Astrocyte of the spinal cord (primary cell): ENCODE measurements at places on chromosomes 12 and 14.

- no peak for DNase-seq
Measured at GRCh38 chr14:31232081-31232480, 24.5 kb upstream of the HECTD1 start.

DNA sequence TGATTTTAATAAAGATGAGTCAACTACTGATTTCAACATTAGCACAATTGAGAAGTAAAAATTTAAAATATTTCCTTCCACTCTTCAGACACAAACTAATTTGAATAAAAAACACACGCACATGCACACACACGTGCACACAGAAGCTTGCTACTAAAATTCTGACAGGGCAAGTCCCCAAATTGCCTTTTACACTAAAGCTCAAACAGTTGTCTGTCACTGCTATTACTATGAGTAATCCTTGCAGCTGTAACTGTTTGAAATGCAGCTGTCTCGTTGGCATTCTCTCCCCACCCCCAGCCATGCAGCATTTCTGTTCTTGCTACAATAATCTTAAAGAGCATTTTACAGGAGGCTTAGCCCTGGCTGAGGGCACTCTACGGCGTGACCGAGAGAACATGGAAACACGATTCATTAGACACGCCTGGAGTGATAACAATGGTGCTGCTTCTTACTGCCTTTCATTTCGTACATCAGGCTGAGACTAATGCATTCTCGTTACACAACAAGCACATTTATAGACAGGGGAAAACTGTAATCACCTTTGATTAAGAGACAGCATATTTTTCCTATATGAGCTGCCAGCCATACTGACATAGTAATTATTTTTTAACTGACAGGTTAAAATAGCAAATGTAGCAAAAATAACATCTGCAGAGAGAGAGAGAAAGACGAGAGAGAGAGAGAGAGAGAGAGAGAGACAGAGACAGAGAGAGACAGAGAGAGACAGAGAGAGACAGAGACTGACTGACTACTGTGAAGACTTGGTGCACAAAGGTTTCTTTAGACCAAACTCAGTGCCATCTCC, 153.8 kb downstream of the MED13L start:
- DNase-seq = peak; percentile 65

DNA sequence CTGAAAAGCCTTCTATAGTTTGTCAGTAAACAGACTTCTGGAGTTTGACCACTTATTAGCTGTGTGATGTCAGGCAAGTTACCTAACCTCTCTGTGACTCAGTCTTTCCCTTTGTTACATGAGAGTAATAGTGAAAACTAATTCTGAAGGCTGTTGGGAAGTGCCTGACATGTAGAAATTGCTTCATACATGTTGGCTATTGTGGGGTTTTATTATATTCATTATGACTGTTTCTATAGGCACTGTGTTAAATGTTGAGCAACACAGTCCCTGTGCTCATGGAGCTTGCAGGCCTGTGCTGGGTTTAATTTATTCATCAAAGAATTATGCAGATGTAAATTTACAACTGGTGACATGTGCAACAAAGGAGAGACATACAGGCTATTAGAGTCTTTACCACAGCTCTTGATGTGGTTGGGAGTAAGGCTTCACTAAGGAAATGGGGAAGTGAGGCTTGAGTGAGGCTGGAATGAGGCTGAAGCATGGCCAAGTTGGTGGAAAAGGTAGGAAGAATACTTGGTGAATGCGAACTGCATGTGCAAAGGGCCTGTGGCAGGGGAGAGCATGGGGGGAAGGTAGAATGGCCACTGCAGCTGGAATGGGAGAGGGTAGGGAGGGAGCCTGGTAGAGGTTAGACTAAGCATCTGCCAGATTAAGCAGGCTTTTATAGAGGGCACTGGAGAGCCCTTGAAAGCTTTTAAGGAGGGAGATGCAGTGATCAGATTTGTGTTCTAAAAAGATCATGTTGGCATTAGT, 236.4 kb upstream of the CRY1 start:
- DNase-seq = peak; percentile 51

GRCh38 chr12:63918800-63919300, 74.3 kb downstream of the SRGAP1 start:
- DNase-seq = peak; percentile 91

DNA sequence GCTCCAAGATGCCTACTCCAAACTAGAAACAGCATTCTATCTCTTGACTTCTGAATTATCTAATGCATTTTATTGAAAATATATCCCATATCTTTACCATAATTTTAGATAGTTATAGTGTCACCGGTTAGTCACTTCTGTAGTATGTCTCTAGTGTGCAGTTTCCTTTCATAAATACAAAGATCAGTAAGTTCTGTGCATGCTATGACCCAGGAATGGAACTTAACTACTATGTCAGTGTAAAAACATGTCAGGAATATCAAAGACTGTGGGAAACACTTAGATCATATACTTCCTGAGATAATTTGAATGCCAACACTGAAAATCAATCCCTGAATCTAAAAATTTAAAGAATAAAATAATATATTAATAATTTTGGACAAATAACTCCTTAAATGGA, 237.6 kb downstream of the ATXN7L3B start:
- peak; percentile 24 for DNase-seq

DNA sequence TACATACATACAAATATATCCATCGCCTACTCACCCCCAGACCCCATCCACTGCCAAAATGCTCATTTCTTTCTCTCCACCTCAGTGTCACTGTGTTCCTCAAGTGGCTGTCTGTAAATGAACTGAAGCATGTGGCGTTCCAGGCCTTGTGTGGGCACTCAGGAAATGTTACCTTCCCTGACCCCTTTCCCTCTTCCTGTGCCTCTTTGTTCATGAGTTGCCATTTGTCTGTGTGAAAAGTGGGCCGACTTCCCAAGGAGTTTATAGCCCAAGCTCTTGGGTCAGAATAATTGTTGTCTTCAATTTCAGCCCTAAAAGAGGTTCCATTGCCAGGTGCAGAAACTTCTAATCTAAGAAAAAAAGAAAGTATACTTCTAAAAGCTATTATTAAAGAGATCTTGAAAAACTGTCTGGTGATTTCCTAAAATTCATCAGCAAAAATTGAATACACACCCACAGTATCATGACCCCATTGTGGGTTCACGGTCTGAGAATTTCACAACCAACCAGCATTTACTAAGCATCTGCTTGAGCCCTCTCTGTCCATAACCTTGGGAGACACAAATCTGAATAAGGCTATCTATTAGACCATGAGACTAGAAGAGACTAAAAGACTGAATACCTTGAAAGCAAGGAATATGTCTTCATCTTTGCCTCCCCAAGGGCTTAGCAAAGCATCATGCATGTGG, 201.4 kb upstream of the EEA1 start:
- DNase-seq = no peak

GRCh38 chr12:19130224-19131024, 891 bp downstream of the PLEKHA5 start:
- DNase-seq = peak; percentile 45

DNA sequence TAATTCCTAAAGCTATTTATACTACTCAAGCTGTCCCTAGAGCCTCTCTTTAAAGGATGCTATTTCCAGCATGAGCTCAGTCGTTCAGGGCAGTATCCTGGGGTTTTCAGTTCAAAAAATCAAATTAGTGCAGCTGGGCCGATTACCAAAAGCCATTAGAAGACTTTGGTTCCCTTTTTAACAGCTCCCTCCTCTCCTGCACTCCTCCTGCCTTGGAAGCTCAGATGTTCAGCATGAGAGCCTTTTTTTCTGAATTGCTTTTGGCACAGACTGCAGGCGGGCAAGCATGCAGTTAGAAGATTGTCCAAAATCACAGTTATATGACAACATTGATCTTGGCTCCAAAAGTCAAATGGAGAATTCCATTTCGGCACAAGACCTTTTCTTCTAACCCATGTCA, 179.6 kb downstream of the SLC35F4 start:
- DNase-seq = no peak

DNA sequence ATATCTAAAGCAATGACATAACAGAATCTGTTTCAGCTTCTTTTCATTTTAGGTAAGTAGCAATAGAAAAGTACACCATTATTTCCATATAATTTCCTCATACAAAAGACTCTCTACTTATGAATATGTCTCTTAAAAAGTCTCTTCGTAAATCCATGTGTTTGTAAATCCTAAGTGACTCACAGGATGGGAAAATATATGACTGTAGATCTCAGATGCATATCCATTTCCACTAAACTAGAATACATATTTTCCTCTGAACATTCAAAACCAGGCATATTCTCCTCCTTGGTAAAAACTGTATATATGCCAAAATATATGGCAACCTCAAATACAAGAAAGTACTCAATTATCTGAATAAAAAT, 93.6 kb downstream of the TXNDC16 start:
- peak; percentile 73 for DNase-seq

DNA sequence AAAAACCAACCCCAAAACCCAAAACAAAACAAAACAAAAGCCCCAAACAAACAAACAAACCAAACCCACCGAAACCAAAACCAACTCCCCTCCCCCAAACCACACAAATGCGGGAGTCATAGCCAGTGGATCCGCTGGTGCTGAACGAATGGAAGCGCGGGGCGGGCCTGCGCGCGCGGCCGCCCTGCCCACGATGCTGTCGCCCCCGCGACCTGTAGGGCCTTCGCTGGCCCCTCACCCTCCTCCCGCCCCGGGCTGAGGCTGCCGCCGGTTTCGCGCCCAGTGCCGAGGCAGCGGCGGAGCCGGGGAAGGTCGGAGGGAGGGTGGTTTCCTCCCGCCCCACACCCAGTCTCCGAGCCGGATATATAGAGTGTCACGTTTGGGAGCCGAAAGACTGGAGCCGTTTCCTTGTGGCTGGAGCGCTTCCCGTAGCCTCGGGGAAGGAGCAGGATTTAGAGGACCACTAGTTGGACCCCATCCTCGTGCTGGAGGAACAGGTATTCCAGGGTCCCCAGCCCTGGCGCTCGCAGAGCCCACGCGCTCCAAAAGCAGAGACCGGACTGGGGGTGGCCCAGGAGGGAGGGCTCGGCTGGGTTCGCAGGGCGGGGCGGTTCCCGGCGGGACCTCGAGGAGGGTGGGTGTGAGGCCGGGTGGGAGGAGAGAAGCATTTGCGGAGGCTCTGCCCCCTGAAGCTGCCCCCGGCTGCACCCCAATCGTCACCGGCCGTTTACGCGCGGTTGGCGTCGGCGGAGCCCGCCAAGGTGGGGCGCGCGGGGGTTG, at the start of gene FAR2:
TSS of gene FAR2 (plus strand) at position 368 of the 780 bp plus-strand sequence. CDS start 121,172 bp downstream, outside the sequence.
- DNase-seq = peak; percentile 52

GRCh38 chr12:87444039-87444438, 585.2 kb downstream of the C12orf50 start:
- no peak for DNase-seq

DNA sequence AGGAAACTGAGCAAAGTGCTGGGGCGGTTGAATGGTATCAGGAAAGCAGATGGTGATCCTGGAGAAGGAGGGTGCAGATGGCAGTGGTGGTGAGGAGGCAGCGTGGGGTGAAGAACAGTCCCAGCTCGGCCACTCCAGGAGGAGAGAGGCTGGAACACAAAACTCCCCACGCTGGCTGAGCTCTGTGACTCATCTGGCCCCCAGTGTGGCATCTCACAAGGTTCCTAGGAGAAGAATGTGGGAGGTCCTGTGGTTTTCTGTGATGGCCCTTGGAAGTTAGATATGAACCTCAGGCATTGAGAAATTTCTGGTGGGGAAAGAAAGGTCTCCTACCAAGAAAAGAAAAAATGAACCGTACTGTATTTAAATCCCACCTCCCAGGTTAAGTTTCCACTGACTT, 8.0 kb upstream of the NRXN3 start:
- DNase-seq = peak; percentile 5

DNA sequence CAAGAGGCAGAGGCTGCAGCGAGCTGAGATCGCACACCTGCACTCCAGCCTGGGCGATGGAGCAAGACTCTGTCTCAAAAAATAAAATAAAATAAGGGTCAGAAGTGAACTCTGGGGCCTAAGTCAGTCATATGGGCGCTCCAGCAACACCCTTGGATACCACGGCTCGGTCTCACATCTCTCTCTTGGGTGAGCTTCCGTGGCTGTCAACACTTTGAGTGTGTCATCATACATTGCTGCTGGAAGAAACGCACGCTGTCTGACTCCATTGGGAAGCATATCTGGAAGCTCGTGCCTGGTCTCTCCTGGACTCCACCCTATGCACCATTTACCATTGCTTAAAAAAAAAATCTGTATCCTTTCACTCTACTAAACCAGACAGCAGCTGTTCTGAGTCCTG, 20.2 kb downstream of the GLRX5 start:
- no peak for DNase-seq

- peak; percentile 57 for DNase-seq
Measured at GRCh38 chr14:32403688-32404087, 74.6 kb downstream of the AKAP6 start.

DNA sequence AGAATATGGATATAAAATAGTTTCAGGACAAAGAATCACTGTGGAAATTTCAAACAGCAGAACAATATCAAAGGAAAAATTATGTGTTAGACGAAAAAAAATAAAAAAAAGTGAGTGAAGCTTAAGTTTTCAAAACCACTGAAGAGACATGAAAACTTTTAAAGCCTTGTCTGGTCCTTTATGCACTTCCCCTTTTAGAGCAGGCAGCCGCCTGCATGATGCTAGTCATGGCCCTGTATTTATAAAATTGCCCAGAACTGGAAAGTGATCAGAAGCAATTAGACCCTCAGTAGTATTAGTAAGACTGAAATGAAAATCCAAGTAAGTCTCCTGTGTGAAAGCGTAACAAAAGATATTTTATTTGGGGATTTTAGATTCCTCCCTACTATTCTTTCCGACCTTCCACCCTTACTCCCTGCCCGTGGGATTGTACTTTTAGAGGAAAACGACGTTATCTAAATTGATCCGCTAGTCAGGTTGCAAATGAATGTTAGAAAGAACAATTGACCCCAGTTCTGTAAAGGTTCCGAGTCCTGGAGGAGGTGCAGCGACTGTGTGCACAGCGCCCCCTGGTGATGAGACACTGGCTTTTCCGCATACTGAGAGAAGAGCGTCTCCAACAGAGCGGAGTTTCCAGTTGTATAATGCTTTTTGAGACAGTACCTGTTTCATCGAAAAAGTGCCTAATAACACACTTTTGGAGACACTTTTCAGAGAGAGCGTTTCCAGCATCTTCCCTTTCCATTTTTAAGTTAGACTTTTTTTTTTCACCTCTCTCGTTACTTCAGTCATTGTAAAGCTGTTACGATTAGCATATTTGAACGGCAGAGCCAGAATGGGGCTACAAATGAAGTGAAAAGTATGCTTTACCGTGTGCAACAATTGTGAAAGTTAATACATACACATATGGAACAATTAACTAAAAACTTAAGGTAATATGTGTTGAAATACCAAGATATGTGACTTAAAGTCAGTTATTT, 12.4 kb downstream of the MGST1 start:
- peak; percentile 38 for DNase-seq

DNA sequence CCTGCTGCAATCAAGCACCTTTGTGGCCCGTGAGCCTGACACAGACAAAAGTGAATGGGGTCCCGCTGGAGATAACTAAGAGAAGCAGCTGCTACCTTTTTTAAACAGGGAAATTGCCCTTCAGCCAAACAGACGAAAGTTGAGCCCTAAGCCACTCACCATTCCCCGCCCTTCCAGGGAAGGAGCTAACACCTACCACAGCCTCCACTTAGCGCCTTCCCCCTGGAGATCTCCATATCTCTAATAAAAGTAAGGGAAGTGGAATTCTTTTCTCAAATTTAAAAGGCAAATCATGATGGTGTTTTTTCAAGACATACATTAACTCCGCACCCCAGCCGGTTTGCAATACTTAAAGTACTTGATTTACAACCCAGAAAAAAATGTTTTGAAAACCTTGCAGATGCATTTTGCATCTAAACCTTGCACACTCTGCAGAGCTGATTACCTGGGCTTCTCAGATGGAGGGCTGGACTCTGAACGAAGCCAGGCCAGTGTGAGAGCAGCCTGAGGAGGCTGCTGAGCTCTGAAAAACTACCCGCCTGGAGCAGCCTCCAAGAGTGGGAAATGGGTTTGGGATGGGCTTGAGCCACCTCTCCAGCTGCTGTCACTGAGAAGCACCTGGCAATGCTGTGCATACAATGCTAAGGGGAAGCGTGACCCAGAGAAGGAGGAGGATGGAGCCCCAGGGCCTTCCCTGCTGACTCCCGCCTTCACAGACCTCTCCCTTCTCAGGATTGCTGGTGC, 10.0 kb downstream of the NUAK1 start:
- DNase-seq = no peak
